ENCODE measurements at places on chromosomes 3 and 15. TPM values are rescaled to one million over a fixed set of nuclear protein-coding genes. Genes with fewer than 3 reads are reported as not detected.

Gene TMEM212
- not detected for total RNA-seq

Gene STX19
- total RNA-seq: not detected

Gene NOX5
- 0.21 TPM for total RNA-seq

Gene PLSCR5
- total RNA-seq: not detected

Gene MUC20
- 5.0 TPM for total RNA-seq

Gene CHRNA5
- total RNA-seq: 7.7 TPM

Gene RHOV
- total RNA-seq: 0.80 TPM

Gene VEPH1
- not detected for total RNA-seq

Gene PLAAT1
- total RNA-seq: not detected

Gene SPRED1
- 0.46 TPM for total RNA-seq

Data from activated T-helper 2 cell treated with anti-CD3 and anti-CD28 coated beads, Interferon-gamma antibody, Interleukin-2, Interleukin-4, amounts not matched to agents 10 μg/mL and 5 μg/mL and 100 μg/mL, durations not matched to agents 14 hours and 24 hours and 36 hours (primary cell).